SJSA1 (cell line): ENCODE measurements at places on chromosomes 4 and X. TPM values are rescaled to one million over a fixed set of nuclear protein-coding genes. Genes with fewer than 3 reads are reported as not detected.

The CCKAR gene
- total RNA-seq = not detected in 2 replicates

The ADGRL3 gene
- not detected in 2 replicates for total RNA-seq

The ARMCX4 gene
- 3.9 and 5.8 TPM in 2 replicates for total RNA-seq

The AFM gene
- total RNA-seq = not detected in 2 replicates

The DCAF8L2 gene
- not detected in 2 replicates for total RNA-seq

The ZRSR2 gene
- total RNA-seq = 3.7 and 4.2 TPM in 2 replicates
